ENCODE measurements at places on chromosomes 3 and 15.

DNA sequence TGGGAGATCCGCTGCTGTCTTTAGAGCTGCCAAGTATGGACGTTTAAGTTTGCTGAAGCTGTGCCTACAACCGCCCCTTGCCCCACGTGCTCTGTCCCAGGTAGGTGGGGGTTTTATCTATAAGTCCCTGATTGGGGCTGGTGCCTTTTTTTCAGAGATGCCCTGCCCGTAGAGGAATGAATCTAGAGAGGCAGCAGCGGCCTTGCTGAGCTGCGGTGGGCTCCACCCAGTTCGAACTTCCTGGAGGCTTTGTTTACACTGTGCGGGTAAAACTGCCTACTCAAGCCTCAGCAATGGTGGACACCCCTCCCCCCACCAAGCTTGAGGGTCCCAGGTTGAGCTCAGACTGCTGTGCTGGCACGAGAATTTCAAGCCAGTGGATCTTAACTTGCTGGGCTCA is 83.4 kb upstream of the FGF7 start:
- no peak for DNase-seq

DNA sequence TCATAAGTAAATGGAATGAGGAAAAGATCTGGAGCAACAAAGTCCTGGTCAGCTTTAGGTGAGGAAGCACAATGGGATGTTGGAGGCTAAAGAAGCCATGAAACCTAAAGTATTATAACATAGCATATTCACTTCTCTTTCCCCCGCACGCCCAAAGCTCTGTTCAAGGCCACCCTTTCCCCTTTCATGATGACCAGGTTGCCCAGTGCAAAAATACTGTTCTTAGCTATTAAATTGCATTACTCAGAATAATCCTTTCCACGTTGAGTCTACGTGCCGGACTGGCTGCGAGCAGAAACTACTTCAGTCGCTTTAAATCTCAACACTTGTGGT is 589 bp upstream of the MAPKBP1 start:
- DNase-seq = no peak

DNA sequence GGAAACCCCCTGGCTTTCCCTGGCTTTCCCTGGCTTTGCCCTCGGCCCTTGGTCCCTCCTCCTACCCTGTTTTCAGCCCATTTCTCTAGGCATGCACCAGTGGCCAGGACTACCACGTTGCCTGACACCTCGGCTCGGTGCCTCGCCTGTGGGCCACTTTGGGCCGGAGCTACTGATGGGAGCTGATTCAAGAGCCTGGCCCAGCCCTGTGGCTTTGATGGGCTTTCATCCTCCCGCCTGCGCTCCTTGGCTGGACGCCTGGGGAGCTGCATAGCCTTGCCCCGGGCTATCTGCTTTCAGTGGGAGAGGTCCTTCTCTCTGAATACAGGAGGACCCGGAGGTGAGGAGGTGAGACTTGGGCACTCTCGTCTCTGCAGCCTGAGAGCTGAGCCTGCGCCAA is 192.7 kb upstream of the HES1 start:
- no peak for DNase-seq

GRCh38 chr15:31412824-31413223 is 86.2 kb downstream of the KLF13 start:
- DNase-seq = no peak

DNA sequence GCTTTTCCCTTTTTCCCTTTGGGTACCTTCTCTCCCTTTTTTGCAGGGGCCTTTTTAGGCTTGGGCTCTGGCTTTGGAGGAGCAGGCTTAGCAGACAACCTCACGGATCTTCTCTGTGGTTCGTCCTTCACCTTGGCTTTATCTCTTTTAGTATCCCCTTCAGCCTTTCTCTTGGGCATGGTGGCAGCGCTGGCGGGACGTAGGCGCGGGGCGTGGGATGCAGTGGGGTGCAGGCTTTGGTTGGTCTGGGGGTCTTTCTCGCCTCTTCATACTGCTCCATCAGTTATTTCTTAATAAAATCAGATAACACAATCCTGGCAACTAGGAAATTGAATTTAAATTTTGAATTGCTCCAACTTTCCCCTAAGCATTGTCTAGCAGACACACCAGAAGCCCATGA is 11.3 kb upstream of the ATP1B3 start:
- no peak for DNase-seq

DNA sequence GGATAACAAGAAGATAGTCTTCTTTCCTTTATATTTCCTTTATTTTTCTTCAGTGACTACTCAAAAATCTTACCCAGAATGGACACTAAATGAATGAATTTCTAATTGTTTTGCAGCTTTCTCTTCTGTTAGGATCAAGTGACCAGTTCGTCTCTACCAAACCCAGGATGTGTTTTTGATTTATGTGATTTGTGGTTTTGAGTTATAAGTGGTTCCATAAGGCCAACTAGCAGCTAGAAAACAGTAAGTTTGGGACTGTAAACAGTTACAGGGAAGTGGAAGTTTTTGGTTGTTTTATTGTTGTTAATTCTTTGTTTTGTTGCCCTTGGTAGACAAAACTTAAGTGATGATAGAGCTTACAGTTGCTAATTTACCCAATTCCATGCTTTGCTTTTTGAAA is 456.5 kb downstream of the IL5RA start:
- no peak for DNase-seq

DNA sequence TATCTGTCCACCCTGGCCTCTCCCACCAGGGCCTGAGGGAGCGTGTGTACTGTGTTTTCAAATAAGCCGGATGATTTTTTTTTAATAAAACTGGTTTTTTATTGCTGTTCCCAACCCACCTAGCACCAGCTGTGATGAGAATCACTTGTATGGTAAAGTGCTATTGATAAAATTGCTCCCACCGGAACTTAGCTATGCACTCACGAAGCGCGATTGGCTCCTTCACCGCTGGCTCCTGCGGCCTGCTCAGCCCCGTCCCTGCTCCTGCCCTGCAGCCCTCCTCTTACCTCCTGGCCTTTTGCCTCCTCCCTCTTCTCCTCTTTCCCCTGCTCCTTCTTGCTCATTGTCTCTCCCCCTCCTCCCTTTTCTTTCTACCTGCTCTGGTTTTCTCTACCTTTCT is 183.7 kb downstream of the TLE3 start:
- no peak for DNase-seq

- DNase-seq = no peak
These were observed 147.4 kb downstream of the ATP10A start for GRCh38 chr15:25715536-25716413.

- no peak for DNase-seq
These were observed 45.5 kb upstream of the PRSS50 start for GRCh38 chr3:46763178-46763577.

DNA sequence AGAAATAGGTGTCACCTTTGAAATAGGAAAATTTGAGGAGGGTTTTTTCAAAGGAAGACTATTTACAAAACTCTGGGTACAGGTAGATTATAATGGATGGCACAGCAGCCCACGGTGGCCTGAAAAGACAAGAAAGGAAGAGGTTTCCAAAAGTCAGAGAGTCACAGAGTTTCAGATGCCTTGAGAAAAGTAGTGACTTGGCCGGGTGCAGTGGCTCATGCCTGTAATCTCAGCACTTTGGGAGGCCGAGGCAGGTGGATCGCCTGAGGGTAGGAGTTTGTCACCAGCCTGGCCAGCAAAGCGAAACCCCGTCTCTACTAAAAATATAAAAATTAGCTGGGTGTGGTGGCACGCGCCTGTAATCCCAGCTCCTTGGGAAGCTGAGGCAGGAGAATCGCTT is 35.2 kb downstream of the OSTN start:
- no peak for DNase-seq

DNA sequence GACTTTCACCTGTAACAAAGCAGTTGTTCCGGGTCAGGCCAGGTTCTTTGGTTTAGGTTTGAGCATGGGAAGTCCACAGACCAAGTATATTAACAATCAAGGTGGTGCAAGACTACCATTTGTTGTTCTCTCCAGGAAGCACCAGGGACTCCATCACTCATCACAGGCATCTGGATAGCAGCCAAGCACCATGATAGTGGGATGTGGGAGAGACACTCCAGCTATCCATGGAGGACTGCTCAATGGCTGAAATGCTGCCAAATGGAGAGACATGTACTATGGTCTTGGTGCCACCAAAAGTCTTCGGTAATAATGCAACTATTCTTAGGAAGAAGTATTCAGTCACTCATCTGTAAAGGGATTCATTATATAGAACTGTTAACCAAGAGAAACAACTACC is 143.0 kb downstream of the TNIK start:
- no peak for DNase-seq

DNA sequence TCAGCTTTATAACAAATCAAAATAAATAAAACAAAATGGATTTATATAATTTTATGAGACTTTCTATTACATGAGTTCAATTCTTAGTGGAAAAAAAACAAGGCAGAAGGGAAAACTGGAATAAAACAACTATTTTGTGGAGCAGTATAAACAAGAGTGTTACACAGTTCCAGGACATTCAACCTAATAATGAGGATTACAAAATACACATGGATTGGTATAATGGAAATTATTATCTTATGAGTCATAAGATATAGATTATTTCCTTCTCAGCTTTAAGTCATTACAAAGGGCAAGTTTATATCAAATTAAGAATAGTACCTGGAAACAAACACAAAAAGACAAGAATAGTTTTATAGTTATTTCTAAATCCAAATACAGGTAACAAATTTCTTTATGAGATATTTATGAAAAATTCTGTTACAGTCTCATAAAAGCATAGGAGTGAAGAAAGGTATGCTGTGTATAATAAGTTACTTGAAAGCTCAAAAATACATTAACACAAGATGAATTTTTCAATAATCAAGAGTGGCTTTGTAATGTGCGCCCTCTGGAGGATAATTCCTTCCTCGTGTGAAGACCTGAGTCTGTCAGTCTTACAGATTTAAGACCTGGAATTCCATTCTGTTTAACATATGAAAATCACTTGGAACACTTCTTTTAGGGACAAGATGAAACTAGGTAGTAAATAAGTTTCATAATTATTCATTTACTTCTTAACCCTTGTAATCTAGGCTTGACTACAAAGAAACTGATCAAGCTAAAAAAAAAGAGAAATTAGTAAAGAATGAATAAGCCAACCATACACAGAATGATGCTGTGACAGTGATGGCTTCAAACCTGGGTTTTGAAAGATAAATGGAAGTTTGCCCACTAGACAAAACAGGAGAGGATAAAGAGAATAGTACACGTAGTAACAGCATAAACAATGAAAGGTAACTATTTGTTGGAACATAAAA is 9.5 kb downstream of the COPS2 start:
- no peak for DNase-seq

DNA sequence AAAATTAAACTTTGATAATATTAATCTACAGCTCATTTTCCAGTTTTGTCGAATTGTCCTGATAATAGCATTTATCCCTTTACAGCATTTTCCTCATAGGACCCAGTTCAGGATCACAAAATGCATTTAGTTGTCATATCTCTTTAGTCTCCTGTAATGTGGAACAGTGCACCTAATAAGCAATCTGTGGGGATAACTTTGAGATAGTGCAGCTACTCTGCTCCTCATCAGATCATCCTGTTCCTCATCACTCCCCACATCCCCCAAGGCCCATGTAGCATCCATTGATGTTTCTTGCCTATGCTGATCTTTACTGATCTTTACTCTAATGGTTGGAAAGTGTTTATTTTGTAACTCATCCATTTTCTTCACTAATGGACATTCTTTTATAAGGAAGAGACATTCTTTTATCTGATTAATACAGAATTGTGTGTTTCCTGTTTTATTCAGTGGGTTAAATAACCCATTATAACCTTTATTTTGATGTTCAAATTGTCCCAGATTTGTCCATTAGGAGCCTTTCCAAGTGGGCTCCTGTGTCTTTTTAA is 7.5 kb downstream of the RNF111 start:
- no peak for DNase-seq

GRCh38 chr3:5426094-5426883 is 238.8 kb downstream of the EDEM1 start:
- peak; percentile 39 for DNase-seq

- DNase-seq = no peak
These were observed 3.3 kb upstream of the CNTN3 start for GRCh38 chr3:74617776-74618175.

- DNase-seq = no peak
These were observed 12.1 kb downstream of the ZDHHC19 start for GRCh38 chr3:196198771-196199753.

- no peak for DNase-seq
These were observed 89.9 kb downstream of the BBX start for GRCh38 chr3:107612664-107613084.

DNA sequence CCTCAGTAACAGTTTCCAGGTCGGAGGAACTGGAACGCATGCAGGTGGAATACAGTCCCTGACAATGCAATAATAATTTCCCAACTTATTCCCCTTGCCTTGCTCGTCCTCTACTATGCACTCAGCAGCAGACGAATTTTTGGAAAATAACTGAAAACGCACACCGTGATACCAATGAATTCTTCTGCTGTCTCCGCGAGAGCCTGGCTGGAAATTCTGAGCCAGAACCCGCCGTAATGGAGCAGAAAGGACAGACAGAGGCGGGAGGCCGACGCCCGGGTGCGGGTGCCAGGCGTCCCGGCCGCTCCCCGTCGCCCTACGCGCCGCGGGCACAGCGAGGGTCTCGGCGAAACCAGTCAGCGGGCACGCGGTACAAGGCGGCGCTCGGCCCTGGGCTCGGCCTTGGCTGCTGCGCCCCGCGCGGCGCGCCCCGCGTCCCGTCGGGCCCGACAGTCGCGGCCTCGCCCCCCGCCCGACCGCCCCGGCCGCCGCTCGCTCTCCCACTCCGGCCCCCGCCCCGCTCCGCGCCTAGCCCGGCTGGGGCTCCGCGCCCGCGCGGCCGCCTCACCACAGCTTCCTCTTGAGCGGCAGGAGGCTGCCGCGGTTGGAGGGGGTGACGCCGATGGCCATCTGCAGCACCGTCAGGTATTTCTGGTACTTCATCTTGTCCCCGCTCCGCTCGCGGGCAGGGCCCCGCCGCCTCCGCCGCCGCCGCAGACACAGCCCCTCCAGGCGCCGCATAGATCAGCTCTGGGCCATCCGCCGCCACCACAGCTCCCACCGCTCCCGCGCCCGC is 114.5 kb upstream of the GOLGA8J start:
- no peak for DNase-seq

DNA sequence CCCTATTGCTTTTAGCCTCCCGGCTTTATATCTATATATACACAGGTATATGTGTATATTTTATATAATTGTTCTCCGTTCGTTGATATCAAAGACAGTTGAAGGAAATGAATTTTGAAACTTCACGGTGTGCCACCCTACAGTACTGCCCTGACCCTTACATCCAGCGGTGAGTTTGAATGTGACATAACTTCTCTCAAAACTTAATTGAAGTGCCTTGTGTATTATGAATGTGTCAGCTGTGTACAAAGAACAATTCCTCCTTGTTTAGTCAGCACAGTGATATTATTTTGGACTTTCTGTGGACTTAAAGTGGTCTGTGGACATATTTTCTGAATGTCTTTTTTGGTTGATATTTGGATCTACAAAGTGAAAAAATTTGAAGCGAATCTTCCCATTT is 220 bp downstream of the TP63 start:
- no peak for DNase-seq

GRCh38 chr3:182239316-182239715 is 527.6 kb downstream of the SOX2 start:
- DNase-seq = no peak

GRCh38 chr3:138775254-138775595 is 59.5 kb downstream of the PIK3CB start:
- DNase-seq = no peak

Measured in stimulated activated naive B cell treated with anti-CD40 and anti-IgM and Interleukin-4, amounts not matched to agents 10 μg/mL and 1 μg/mL and 100 μg/mL, for 72 hours (primary cell).